Immature natural killer cell (primary cell): ENCODE measurements at places on chromosomes 11 and 22.

- no peak for DNase-seq
Observed at GRCh38 chr11:69328231-69328630, 34.3 kb downstream of the MYEOV start.

DNA sequence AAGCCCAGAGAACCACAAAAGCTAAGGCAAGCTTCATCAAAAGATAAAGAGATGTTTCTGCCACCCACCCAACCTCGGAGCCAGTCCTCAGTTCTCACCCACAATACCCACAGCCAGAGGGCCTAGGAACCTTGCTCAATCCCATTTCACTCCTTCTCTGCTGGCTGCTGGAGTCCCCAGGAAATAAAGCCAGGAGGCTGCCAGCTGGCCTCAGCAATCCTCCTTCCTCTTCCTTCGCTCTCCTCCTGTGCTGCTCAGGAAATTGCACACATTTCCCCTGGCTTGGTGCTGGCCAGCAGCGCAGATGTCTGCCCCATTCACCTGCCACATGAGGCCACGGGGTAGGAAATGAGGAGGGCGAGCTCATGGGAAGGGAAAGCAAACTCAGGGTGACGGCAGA, 91.8 kb upstream of the LDLRAD3 start:
- DNase-seq, result no peak

- DNase-seq, result no peak
Observed at GRCh38 chr11:126956635-126957034, 43.9 kb downstream of the KIRREL3 start.

DNA sequence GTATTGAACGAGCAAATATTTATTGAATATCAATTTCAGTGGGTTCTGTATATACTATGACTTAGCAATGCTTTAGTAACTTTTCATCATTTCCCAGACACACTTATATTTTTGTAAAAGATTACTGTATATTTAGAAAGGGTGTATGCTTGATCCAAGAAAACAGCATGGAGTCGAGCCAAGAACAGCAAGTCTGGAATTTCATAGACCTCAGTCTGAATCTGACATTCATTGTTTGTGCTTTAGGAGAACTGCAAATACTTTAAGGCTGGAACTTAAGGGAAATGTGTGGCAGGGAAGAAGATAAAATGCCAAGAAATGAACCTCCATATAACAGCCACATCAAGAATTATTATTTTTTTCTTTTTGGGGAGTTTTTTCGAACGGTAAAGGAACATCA, 1156.8 kb downstream of the LRRC4C start:
- no peak for DNase-seq

DNA sequence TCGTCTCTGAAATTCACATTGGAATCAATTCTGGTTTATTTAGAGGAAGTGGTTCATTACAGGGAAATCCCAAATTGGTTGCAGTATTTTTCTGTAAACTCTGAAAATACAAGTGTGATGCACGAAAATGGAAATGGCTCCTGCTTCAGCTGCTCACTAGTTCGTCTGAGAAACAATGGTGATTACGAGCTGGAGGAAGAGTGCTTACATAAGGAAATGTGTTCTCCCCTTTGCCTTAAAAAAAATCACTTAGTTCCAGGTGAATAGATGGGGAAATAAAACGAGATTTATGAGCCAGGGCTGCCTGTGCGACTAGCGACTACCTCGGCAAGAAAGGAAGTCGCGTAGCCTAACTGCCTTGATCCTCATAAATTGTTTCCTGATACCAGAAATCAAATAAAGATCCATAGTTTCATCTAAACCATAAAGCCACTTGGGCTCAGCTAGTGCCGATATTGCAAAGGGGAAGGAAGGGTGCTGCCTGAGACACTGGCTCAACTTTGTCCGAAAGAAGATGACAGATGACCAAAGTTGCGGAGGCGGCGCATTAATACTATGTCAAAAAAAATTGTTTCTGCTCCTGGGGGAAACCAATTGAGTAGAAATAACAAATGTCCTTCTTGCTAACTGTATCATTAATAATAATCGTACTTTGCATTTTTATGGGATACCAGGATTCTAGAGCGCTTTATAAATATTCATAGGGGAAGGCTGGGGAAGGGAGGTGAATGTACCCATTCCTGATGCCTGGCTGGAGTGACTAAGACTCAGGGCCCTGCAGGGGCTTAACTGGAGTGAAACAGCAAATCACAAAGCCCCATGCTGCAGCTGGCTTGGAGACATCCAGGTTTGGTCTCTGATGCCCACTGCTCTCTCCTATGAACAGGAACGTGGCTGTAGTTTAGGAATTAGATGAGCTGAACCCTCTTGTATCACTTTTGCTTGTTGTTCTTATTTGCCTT, 185.7 kb downstream of the BLID start:
- no peak for DNase-seq

DNA sequence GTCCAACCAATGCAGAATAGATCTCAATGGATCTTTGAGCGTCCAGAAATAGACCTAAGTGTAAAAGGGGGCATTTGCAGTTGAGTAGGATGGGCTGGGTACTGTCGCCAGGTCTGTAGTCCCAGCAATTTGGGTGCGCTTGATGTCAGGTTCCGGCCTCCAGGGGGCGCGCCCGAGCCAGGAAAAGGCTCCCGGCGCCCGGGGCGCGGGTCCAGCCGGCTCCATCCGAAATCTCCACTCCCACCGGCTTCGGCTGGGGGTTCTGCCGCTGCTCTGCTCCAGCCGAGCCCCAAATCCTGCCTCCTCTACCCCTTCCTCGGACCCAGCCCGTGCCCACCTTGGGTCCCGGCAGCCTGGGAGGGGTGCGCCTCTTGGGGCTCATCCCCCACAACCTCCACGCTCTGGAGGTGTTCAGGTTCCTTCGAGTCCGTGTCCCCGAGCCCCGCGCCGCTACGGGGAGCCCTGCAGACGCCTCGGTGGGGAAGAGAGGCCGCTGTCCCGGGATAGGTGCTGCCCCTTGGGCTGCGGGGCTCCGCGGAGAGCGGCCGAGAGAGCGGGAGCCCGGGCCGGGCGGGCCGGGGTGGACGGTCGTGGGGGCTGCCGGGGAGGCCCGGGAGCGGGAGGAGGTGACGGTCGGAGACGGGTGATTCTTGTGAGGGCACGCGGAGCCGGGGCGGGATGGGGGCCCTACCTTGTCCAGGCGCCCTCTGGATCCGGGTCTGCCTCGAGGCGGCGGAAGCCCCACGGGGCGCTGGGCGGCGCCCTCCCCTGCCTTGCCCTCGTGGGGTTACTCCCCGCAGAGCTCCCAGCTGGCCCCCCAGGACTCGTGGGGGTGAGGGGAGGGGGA, 13.0 kb upstream of the CYB5R3 start:
- peak; percentile 76 for DNase-seq

GRCh38 chr22:38964989-38965388, 7.6 kb downstream of the APOBEC3A start:
- no peak for DNase-seq

- no peak for DNase-seq
Observed at GRCh38 chr22:36191106-36191836, 10.3 kb downstream of the APOL4 start.

- no peak for DNase-seq
Observed at GRCh38 chr11:118263695-118264568, at the start of gene MPZL2. Gene MPZL2 (minus strand): TSS chr11:118264297. CDS start chr11:118264153, 144 bp downstream.
